ENCODE measurements at places on chromosomes 7 and 10.

DNA sequence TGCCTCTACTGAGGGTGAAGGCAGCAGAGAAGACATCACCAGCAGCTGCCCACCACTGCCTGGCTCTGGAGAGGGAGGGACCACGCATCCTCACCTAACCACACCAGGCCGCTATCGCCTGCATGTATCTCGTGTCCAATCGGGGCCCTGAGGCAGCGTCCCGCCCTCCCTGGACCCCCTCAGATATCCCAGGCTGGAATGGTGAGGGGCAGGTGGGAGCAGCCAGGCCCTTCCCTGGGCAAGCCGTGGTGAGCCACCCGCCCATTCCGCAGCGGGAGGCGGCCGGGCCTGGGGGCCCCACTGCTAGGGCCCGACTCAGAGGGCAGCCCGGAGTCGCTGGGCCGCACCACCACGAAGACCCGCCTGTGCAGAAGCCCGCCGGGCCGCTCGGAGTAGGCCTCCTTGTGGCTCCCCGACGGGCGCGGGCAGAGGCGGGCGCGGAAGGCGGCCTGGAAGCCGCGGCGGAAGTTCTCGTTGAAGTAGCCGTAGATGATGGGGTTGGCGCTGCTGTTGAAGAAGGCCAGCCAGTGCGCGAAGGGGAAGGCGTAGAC lies 21.6 kb upstream of the PPA1 start:
- no peak for DNase-seq

DNA sequence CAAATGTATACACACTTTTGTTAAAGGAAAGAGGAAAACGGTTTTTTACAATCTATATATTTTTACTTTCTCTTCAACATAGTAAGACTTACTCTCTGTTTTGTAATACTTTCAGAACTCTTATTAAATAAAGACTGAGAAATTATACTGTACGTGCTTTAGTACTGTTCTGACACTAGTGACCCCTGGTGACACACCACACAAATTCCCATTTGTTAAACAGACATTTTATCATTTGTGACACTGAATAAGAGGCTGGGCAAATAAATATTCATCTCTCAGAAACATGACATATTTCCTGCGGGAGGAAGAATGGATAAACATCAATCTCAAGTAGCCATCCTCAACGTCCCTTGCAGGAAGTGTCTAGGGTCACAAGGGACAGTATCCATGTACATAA lies 68.9 kb upstream of the ZNF33B start:
- DNase-seq: no peak

GRCh38 chr7:54397836-54398612 lies 144.2 kb upstream of the VSTM2A start:
- DNase-seq: no peak

- DNase-seq: peak; percentile 100
These were observed 24.9 kb downstream of the MTURN start for GRCh38 chr7:30159698-30160143.
